ENCODE measurements at places on chromosomes 7 and 10. TPM values are rescaled to one million over a fixed set of nuclear protein-coding genes. Genes with fewer than 3 reads are reported as not detected.

GRCh38 chr10:86033581-86033980 lies 333.0 kb downstream of the GRID1 start:
- DNase-seq = no peak

DNA sequence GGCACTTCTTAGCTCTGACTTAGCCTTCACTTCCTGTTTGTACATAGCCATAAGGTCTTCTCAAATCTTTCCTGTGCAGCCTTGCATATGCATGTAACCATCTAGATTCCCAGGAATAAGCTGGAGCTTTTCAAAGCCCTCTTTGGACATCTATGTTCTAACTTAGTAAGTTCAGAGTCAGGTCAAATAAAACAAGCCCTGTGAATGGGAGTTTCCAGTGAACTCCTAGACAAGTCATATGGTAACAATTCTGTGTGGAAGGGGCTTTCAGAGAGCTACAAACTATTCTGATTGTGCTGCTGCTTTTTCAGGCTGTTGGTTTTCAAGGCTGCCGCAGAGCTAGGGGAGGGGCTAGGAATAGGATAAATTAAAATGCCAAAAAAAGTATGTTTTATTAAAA lies 208.4 kb upstream of the AKR1E2 start:
- DNase-seq = no peak

DNA sequence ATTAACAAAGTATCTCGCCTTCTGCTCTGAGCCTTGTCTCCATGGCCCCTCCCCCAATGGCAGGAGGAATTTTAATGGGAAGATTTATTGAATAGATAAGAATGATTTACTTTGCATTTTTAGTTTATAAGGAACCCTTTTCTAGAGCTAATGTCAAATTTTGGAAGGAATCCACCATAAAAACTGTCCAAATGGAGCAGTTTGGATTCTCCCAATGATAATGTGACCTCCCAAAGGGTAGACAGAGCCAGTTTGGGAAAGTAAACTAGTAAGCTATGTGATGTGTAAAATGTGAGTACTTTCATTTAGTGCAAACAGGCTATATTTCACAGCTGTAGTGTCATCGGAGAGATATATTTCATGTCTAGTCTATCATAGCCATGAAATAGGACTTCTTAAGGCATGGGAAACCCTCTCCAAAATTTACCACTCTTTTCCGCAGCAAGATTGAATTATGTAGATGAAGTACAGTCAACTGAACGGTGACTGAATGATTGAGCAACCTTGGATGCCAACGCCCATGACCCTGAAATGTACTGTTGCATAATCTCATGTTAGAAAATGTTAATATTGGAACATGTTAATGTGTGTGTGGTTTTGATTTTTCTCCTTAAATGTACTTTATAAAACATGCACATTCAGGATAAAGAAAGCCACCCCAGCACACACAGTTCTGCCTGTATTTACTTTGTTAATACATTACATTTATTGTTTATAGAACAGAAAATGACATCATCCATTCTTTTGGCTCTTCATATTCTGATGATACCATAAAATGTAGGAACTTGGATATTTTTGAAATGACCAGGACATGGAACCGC lies 140.6 kb downstream of the NRP1 start:
- DNase-seq = peak; percentile 36

DNA sequence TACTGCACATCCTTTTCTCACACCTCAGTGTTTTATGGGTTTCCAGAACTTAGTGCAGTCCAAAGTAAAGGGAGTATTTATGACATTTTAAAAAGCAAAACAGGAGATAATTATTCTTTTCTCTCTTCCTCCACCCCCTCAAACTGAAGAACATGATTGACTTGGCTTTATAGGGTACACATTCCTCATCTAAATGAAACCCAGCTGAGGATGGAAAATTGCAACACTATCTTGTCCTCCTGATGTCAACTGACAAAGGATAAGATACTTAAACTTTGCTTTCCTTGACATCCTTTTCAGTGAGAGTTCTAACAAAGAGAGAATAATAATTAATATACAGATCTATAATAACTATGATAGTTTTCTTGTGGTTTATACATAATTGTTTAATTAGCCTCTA lies 299.1 kb downstream of the BBS9 start:
- no peak for DNase-seq

- DNase-seq = no peak
These were observed 40.8 kb upstream of the HGF start for GRCh38 chr7:81810476-81811155.

- peak; percentile 46 for DNase-seq
These were observed 61.8 kb downstream of the ADD3 start for GRCh38 chr10:110069502-110069982.

GRCh38 chr7:69908454-69908853 lies 310.2 kb downstream of the AUTS2 start:
- no peak for DNase-seq

DNA sequence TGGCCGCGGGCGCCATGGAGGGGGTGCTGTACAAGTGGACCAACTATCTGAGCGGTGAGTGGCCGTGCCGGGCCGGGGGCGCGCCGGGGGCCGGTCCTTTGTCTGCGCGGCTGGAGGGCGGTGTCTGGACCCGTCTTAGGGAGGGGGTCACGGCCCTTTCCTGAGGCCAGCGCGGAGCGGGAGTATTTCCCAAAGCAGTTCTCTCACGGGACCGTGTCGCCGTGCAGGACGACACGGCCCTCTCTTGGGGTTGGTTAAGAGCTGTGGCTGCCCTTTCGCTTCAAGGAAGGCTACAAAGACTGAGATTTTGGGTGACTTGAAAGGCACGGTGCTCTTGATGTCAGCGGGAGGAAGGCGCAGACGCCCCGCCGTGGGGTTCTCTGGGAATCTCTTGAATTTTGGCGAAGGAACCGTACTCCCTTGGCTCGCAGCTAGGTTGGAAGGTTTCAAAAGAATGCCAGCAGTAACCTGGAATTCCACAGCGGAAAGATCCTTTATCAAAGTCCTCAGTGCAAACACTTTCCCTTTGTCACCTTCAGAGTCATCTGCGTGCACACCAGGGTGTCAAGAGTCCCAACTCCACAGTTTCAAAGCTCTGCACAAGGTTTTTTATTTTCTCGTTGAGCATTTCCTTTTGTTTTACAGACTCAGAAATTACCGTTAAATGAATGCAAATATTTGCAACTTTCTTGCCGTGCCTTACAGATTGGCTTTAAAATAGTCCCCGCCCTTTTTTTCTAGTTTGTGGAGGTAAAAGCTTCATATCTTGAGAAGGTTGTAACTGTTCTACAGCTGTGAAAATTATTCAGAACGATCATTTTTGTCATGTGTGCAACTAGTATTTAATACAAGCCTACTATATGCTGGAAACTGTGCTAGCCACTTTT lies 780 bp downstream of the PLEKHA8 start:
- peak; percentile 75 for DNase-seq

DNA sequence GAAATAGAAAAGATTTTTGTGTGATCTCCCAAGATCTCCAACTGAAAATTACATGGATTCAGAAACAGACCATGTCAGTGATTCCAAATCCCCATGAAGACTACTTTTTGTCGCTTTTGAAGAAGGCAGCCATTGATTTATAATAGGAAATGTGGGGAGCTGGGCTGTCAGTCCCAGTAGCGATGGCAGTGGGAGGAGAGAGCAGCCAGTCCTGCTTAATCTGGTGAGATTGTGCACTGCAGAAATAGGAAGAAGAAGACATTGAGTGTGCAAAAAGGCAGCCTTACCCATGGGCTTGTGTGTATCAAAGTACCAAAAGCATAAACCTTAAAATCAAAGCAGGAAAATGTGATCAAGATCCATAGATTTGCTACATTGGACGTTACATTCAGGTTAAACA lies 4.8 kb downstream of the ADRB1 start:
- DNase-seq = no peak

DNA sequence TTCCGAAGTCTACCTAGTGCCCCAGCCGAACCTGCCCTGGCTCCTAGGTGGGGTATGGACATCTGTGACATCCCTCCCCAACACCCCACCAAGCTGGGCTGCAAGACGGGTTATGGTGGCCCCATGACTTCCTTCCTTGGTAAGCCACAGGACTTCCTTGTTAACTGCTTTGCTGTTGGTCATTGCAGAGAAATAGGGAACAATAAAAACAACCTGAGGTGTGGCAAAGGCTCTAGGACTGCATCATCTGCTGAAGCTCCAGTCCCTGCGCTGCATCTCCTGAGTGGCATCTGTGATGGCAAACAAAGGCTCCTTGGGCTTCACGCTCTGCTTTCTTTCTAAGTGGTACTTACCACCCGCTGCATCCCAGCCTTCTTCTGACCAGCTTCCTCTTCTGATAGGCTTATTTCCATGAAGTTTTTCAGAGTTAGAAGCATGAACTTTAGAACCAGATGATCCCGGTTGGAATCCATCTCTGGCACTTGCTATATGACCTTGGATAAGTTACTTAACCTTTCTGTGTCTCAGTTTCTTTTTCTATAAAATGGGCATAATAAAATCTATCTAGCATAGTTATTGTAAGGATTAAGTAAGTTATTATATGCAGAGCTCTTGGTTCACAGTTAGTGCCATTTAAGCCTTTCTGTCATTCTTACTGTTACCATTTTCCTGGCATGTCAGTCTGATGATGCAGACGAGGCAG lies 216.8 kb downstream of the RPS24 start:
- no peak for DNase-seq

Gene IFIT2
- total RNA-seq = 0.51 TPM

- no peak for DNase-seq
These were observed 44.9 kb downstream of the CAV1 start for GRCh38 chr7:116569737-116570136.

DNA sequence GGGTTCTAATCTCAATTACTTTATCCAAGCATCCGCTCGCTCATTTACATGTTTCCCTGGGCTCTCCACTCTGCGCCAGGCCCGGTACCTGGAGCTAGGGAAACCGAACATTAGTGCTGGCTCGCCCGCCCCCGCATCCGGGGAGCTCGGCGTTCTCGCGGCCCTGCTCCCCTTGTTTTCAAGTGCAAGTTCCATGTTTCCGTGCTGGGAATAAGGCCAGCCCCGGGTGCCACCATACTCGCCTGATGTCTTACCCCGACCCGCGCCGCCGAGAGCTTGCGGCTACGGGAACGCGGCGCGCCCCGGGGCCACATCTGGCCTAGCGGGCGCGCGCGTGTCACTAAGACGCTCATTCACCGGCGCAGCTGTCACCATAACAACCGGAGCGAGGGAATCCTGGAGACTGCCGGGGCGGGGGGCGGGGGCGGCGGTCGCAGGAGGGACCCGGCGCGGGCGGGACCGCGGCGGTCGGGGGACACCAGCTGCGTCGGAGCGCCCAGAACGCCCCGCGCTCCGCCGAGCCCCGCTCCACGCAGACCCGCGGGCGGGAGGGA lies at the start of gene NEURL1:
NEURL1 (plus strand) TSS at position 344 of the 554 bp plus-strand sequence. CDS start 683 bp downstream, outside the sequence.
- DNase-seq = no peak

Gene PLPP4
- total RNA-seq = 17.1 TPM

- DNase-seq = no peak
These were observed 185.2 kb downstream of the AVL9 start for GRCh38 chr7:32680259-32681173.

Gene TMUB1
- 36.7 TPM for total RNA-seq

Gene VWDE
- total RNA-seq = 0.11 TPM

DNA sequence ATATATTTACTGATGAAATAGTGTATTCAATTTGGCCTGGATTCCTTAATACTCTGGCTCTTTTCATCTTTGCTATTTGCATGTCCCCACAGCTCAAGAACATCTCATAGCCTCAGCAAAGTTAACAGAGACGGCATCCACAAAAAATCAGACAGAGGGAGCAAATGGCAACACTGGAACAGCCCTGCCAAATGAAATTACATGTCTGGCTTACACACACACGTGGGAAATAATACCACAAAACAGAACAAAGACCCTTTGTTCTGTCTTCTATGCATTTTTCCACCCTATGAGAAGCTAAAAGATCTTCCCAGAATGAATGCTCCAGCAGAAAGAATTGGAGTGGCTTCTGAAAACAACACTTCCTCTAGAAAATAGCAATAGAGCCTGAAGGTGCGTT lies 139.5 kb downstream of the ALOX5 start:
- no peak for DNase-seq
